ENCODE measurements at places on chromosomes 13 and 19.
A peak's percentile ranks its signal among the peaks of the same experiment; 100 is the strongest.

- H3K27ac ChIP-seq, result no peak overlapping the region
- peaks cover 1% of the 10 kb centered on the region for H3K4me1 ChIP-seq
- H3K4me3 ChIP-seq, result no peak overlapping the region
- H3K36me3 ChIP-seq, result no peaks in the 10 kb centered on the region
- H3K27me3 ChIP-seq, result no peaks in the 10 kb centered on the region
Measured at GRCh38 chr13:28641600-28641926, 17.4 kb upstream of the POMP start.

DNA sequence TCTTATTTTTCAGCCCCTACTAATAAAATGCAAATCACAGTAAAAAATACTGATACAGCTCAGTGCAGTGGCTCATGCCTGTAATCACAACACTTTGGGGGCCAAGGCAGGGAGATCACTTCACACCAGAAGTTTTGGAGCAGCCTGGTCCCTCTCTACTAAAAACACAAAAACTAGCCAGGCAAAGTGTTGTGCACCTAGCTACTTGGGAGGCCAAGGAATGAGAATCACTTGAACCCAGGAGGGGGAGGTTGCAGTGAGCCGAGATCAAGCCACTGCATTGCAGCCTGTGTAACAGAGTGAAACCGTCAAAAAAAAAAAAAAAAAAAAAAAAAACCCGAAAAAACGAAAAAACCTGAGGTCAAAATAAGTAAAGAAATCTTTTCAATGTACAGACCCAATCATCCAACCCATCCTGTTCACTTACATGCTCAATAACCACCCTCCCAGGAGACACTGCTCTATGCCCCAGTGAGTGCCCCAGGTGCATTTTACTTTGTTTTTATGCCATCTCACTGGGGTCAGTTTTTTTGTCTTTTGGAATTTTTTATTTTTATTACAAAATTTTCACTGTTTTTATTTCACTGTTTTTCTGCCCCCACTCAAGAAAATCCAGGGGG, 107.0 kb downstream of the ZNF486 start:
- H3K4me3 ChIP-seq, result no peak overlapping the region
- H3K36me3 ChIP-seq, result no peaks in the 10 kb centered on the region
- DNase-seq, result no peak
- H3K4me1 ChIP-seq, result peaks cover 8% of the 10 kb centered on the region
- H3K27ac ChIP-seq, result no peak overlapping the region

DNA sequence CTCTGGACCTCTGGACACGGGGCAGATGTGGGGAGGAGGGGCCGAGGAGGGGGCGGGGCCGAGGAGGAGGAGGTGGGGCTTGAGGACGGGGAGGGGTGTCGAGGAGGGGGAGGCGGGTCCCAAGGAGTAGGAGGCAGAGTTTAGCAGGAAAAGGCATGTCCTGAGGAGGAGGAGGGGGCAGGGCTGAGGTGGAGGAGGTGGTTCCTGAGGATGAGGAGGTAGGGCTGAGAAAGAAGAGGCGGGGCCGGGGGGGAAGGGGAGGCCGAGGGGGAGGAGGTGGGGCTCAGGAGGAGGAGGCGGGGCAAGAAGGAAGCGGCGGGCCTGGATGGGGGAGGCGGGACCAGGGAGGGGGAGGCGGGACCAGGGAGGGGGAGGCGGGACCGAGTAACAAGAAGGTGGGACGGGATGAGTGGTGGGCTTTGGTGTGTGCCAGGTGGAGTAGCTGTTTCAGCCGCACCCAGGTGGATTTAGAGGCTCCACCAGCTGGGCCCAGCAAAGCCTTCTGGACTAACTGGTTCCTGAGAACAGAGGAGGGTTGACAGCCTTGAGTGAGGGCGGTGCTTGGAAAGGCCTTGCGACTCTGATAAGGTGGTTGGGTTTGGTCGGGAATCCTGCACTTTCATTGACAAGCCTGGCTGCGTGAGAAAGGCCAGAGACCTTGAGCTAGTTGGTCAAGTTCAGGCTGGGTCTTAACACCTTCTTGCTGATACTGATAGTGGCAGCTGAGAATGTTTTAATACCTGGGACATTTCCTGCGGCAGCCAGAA, 7.7 kb downstream of the TECR start:
- no peak overlapping the region for H3K4me3 ChIP-seq
- peaks cover 2% of the 10 kb centered on the region for H3K27me3 ChIP-seq
- DNase-seq, result peak; percentile 60
- peaks cover 2% of the 10 kb centered on the region for H3K4me1 ChIP-seq
- no peak overlapping the region for H3K27ac ChIP-seq
- no peaks in the 10 kb centered on the region for H3K36me3 ChIP-seq

DNA sequence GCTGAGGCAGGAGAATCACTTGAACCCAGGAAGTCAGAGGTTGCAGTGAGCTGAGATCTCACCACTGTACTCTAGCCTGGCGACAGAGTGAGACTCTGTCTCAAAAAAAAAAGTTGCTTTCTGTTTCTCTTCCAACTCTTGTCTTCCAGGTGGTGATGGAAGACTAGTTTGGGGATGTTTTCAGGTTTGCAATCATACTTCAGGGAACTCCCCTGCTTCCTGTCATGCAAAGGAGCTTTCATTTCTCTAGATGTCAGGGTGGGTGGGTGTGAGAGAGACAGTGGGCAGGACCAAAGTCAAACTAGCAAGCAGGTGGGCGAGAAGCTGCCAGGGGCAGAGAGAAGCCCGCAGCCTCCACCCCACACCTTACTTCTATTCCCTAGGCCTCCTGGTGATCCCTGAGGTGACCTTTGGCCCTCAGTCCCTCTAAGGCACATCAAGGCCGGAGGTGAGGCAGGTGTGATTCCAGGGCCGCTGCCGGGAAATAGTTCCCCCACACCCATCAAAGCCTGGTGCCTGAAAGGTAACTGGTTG, 25.7 kb downstream of the CCNE1 start:
- H3K36me3 ChIP-seq, result no peaks in the 10 kb centered on the region
- DNase-seq, result no peak
- no peak overlapping the region for H3K4me3 ChIP-seq
- no peak overlapping the region for H3K27ac ChIP-seq
- H3K27me3 ChIP-seq, result peaks cover 5% of the 10 kb centered on the region

DNA sequence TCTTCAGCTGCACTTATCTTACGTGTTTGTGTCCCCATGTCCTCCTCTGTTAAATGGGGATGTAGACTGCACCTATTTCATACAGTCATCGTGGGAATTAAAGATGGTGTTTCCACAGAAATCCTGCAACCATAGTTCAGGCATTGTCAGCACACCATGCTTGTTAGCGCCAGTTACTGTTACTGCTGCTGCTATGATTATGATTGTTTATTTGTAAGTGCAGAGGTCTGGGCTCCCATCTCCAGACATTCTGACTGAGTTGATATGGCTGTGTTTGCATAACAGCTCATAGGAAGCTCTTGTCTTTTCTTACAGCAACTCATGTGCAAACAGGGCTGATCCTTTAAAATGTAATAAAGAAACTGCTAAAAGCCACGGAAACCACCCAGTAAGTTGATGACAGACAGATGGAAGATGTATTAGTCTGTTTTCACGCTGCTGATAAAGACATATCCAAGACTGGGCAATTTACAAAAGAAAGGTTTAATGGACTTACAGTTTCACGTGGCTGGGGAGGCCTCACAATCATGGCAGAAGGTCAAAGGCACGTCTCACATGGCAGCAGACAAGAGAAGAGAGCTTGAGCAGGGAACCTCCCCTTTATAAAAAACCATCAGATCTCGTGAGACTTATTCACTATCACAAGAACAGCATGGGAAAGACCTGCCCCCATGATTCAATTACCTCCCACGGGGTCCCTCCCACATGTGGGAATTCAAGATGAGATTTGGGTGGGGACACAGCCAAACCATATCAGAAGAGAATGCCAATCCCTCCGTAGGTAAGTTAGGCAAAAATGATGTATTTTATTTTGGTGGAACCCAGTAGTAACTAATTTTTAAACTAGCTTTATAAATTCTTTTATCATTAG, 1.6 kb downstream of the ZSCAN5A start:
- H3K27me3 ChIP-seq, result peaks cover 8% of the 10 kb centered on the region
- H3K27ac ChIP-seq, result peak overlapping the region; percentile 99
- H3K4me3 ChIP-seq, result peak overlapping the region; percentile 97
- peaks cover 19% of the 10 kb centered on the region for H3K4me1 ChIP-seq

DNA sequence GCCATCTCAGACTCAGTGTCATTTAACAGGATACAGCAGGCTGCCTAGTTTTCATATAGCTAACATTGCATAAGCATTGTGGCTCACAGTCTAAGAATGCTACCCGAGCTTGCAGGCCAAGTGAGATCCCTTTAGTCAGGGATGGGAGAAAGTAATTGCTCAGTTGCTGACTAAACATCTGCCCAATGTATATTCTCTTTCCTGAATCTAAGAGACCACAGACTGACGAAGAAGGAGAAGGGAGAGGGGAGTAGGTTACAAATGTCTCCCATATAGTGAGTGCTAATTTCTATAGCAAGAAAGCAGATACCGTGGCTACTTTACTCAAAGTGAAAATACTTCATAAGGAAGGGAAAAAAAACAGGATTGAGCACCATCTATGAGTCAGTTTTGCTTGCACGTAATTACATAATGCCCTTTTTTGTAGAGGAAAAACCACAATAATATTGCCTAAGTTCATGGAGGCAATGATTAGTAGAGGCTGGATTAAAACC, 453.9 kb downstream of the COG6 start:
- H3K27me3 ChIP-seq, result no peaks in the 10 kb centered on the region
- no peaks in the 10 kb centered on the region for H3K36me3 ChIP-seq
- H3K4me1 ChIP-seq, result no peaks in the 10 kb centered on the region
- H3K27ac ChIP-seq, result no peak overlapping the region
- no peak overlapping the region for H3K4me3 ChIP-seq
- no peak for DNase-seq

DNA sequence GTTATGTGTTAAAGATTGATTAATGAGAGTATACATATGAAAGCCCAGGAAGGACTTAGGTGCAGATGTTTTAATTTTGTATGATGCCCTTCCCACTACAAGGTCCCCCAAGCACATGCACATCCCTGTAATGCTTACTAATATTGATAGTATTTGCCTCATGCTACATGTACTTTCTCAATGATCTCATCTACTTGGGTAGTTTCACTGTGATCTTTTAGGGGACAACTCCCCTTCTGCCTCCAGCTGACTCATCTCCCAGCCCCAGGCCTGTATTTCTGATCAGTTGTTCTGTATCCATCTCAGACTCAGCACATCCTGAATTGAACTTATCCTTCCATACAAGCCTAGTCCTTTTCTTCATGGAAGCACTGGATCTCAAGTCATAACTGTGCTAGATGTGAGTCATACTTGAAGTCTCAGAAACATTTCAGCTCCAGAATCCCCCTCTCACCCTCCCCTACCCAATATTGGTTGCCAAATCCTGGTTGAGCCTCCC, 49.4 kb upstream of the INTS6 start:
- H3K36me3 ChIP-seq, result no peaks in the 10 kb centered on the region
- H3K4me3 ChIP-seq, result no peak overlapping the region
- no peak for DNase-seq
- peaks cover 3% of the 10 kb centered on the region for H3K27me3 ChIP-seq
- H3K4me1 ChIP-seq, result no peaks in the 10 kb centered on the region

GRCh38 chr13:112960706-112961105, 8.3 kb upstream of the MCF2L start:
- no peak for DNase-seq
- peaks cover 22% of the 10 kb centered on the region for H3K4me1 ChIP-seq

DNA sequence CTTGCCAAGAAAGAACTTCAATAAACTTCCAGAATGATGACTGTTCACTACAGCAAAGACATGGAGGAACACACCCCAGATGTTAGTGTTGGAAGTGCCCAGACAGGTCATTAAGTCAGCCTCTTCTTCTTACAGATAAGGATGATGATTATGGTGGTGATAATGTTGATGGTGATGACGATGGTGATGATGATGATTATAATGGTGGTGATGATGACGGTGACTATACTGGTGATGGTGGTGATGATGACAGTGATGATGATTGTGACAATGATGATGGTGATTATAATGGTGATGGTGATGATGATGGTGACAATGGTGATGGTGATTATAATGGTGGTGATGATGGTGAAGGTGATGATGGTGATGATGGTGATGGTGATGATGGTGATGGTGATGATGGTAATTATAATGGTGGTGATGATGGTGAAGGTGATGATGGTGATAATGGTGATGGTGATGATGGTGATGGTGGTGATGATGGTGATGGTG, 8.4 kb downstream of the C13orf46 start:
- H3K4me1 ChIP-seq, result no peaks in the 10 kb centered on the region
- peaks cover 2% of the 10 kb centered on the region for H3K27me3 ChIP-seq
- H3K36me3 ChIP-seq, result peaks cover 2% of the 10 kb centered on the region
- no peak overlapping the region for H3K27ac ChIP-seq
- no peak overlapping the region for H3K4me3 ChIP-seq
- DNase-seq, result no peak

DNA sequence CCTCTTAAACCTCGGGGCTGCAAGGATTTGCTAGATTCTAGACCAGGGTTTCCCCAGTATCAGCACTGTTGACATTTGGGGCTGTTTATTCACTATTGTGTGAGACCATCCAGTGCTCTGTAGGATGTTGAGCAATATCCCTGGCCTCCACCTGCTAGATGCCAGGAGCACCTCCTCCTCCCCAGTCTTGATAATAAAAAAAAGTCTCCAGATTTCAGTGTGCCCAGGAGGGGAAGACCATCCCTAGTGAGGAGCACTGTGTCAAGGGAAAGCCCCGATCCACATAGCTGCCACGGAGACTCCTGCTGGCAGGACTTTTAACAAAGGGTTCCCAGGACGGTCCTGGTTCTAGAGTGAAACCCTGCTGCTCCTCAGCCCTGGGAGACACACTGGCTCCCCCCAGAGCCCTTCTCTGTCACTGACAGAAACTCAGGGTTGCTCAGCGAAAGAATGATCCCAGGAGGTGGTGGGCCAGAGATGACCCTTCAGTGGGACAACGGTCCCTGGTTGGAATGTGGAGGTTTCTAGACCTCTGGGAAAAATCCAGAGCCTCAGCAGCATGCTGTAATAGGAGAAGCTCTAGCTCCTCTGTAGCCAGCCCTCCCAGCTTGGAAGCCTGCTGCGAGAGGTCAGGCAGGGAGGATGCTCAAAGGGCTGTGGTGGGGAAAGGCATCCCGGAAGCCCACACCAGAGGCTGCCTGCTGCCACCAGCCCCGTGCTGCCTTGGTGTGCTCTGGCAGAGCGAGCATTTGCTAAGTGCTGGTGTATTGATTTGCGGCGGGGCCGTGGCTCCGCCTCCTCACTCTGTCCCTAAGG, 20.3 kb downstream of the LYL1 start:
- no peaks in the 10 kb centered on the region for H3K36me3 ChIP-seq
- peaks cover 20% of the 10 kb centered on the region for H3K27me3 ChIP-seq
- H3K4me3 ChIP-seq, result peak overlapping the region; percentile 71

DNA sequence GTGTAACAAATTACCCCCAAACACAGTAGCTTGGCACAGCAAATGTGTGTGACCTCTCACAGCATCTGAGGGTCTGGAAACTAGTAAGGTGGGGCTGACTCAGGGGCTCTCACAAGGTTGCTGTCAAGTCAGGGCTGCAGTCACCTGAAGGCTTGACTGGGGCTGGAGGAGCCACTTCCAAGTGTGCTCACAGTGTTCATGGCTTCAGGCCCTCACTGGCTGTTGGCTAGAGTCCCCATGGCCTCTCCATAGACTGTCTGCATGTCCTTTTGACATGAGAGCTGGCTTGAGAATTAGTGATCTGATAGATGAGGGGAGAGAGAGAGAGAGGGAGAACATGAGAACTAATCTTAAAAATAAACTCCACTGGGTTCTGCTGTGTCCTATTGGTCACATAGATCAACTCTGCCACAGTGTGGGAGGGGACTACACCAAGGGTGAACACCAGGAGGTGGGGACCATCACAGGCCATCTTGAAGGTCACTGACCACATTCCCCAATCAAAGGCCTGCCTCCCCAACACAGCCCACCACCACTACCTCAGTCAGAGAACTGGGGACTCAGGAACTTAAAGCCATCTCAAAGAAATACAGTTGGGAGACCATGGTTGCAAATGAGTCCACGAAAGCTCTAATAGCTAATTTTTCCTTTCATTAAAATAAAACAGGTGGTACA, 38.2 kb upstream of the KATNAL1 start:
- no peaks in the 10 kb centered on the region for H3K27me3 ChIP-seq
- no peaks in the 10 kb centered on the region for H3K36me3 ChIP-seq

All from glutamatergic neuron (in vitro differentiated cells).